ENCODE measurements at places on chromosomes 12 and 14.

DNA sequence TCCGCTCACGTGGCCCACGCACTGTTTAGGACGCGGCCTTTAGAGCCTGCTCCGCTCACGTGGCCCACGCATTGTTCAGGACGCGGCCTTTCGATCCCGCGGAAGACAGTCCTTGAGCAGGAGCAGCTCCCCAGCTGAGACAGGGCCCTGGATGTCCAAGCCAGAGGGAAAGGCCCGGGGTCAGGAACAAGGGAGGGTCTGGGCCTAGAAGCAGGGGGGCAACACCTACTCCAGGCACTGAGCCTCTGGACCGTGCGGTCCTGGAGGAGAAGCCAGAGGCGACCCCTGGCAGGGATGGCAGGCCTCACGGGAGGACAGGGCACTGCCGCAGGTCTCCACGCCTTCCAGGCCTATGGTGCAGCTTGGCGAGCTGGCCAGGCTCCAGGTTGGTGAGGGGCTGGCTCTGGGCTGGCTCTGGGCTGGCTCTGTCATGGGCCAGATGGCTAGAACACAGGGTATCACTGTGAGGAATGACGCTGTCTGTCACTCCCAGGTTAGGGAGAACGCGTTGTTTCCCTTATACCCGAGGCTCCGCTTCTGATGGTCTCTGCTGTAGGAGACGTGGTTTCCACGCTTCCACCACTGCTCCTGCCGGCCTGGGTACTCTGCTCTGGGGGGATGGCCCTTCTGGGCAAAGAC lies 341.7 kb downstream of the TMEM121 start:
- DNase-seq = no peak

DNA sequence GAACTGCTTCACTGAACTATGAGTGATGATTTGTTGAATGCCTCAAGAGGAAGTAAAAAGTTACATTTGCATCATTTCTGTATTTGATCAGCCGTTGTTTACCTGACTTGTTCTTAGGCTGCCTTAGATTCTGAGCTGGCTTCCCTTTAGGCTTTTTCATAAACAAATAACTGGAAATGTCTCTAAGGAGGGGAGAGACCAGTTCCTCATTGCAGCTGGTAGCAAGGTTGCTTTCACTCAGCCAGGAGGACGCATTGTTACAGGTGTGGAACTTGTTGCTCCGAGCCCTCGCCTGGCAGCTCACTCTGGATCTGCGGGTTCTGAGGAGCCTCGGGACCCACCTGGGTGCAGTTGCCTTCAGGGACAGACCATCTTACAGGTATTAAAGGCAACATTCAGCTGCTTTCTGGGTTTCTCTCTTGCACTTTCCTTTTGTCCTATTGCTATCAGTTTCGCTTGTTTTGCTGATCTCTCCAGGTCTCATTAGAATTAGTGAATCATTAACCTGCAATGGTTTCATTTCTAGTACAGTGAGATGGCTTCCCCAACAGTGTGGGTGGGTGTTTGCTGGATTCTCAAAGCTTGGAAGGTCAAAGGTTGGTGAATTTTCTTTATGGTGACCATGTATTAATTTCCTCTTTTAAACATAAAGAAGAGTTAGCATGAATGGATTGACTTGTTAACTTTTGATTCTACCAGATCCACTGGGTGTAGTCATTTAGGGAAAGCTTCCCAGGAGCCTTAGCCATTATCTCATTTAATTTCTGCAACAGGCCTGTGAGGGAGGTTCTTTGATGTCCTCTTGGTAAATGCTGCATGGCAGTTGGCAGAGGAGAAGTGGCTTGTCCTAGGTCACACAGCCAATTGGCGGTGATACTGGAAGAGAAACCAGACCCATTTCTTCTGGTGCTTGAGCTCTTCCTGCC lies at the start of gene PLEKHG7:
Gene PLEKHG7 (plus strand): TSS at position 236 of the 926 bp plus-strand sequence. CDS start 3,643 bp downstream, outside the sequence.
- DNase-seq = no peak

GRCh38 chr12:104423809-104424208 lies 32.9 kb upstream of the CHST11 start:
- DNase-seq = no peak

DNA sequence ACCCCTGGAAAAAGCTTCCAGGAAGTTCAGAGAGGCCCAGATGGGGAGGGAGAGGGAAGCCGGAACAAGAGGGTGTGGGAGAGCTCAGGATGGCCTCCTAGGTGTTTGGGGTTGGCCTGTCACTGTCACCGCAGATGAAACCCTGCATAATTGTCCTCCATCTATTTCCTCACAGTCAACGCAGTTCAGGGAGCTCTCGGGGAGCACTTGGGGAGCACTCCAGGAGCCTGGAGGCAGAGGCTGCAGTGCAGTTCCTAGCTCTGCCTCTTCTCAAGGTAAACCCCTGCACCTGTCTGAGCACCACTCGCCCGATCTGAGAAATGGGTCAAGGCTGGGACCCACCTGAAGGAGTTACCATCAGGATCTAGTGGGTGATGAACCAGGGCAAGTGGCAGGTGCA lies 194.6 kb upstream of the LHX5 start:
- DNase-seq = no peak

GRCh38 chr14:73467377-73467776 lies 9.0 kb upstream of the NUMB start:
- DNase-seq = no peak

DNA sequence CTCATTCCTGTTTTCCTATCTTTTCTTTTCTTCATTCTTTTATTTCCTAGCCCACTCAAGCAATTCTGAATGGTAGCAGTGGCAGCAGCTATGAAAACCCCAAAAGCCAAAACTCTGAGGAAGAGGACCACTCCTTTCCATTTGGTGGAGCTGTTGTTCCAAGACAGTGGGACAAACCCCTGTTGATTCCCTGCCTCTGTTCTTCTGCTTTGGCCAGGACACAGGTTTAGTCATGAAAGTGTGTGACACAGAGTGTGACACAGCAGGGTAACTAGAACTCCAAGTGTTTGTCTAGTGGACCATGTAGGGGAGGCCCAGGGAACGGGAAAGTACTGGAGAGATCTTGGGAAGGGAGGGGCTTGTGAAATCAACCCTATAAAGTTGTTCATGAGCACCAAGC lies 71.1 kb downstream of the PTCSC3 start:
- DNase-seq = no peak

DNA sequence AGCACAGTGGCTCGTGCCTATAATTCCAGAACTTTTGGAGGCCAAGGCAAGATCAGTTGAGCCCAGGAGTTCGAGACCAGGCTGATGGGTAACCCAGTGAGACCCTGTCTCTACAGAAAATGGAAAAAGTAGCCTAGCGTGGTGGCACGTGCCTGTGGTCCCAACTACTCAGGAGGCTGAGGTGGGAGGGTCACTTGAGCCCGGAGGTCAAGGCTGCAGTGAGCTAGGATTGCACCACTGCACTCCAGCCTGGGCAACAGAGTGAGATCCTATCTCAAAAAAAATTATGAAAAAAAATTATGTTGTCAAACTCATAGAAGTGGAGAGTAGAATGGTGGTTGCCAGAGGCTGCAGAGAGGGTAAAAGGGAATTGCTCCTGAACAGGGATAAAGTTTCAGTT lies 3.6 kb upstream of the LRCOL1 start:
- DNase-seq = no peak

GRCh38 chr12:83318386-83319098 lies 631.8 kb downstream of the TMTC2 start:
- no peak for DNase-seq

DNA sequence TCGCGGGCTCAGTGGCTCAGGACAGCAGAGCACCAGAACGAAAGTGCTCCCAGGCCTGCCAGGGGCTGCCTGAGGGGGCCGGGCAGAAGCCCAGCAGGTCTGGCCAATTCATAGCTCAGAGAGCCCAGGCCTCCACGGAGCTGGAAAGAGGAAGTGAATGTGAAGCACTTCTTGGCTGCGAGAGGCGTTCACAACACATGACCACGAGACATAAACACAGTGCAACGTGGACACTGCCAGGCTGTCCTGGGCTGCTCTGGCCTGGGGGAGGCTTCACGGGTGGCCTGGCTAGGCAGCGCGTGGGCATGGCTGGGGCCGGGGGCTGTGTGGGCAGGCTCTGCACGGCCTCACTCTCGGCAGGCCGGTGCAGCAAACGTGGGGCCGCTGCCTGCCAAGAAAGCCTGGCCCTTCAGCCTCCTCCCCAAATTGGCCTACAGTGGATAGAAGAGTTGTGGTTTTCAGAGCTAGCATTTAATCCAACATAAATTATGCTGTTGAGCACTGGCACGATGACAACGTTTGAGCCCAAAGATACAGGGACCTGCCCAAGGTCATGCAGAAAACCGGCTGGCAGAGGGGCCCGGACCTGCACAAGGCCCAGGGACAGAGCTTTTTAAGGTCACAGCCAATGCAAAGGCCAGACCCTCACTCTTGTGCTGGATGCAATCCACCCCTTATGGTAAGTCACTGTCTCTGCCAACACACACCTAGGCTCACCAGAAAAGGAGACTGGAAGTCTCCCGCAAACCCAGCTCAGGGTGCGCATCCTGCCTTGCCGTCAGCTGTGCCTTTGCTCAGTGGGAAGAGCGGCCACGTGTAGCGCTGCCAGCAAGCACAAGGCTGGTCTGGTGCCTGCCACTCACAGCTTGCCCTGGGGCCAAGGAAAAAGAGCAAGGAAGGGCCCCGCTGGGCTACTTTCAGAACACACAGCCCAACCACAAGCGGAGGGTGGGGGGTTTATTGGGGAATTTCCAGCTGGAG lies 8.6 kb downstream of the SLC25A29 start:
- DNase-seq = no peak

DNA sequence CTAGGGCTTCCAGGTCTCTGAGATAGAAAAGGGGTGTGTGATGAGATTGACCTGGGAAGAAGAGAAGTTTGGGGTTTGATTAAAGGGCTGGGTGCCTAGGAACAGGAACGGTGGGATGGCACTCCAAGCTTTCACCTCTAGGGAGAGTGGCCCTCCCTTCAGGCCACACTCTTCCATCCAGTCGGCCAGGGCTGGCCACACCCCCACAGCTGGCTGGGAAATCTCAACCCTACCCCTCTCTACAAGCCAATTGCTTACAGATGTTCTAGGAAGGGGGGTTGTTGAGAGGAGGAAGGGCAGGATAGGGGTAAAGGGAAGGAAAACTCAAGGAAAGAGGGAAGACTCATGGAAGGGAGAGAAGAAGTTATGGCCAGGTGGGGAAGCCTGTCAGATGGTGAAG lies 6.6 kb upstream of the ITGA5 start:
- no peak for DNase-seq

GRCh38 chr12:12428047-12428446 lies 71.2 kb downstream of the BORCS5 start:
- no peak for DNase-seq

- no peak for DNase-seq
Measured at GRCh38 chr14:100261621-100262020, 22.7 kb downstream of the YY1 start.

DNA sequence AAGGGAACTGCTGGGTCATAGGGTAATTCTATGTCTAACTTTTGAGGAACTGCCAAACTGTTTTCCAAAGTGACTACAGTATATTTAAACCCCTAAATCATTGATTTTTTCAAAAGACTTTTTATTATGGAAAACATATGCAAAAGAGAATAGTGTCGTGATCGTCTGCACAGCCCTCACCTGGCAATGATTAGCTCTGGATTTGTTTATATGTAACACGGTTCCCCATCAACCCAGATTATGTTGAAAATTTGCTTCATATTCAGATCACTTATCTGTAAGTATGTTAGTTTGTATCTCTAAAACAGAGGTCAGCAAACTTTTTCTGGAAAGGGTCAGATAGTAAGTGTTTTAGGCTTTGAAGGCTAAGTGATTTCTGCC lies 52.7 kb downstream of the CCDC92 start:
- DNase-seq = no peak

DNA sequence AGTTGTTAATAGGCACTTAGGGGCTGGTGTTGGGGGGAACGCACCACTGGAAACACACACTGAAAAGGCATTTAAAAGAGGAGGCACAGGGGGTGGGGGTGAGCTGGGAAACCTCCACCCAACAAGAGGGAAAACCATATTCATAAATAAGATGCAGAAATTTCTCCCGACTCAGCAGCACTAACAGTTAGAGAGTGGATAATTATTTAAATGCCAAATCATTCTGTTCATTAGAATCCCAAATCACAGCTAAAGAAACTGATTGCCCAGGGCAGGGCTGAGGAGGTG lies 60.7 kb upstream of the FAM222A start:
- DNase-seq = no peak

DNA sequence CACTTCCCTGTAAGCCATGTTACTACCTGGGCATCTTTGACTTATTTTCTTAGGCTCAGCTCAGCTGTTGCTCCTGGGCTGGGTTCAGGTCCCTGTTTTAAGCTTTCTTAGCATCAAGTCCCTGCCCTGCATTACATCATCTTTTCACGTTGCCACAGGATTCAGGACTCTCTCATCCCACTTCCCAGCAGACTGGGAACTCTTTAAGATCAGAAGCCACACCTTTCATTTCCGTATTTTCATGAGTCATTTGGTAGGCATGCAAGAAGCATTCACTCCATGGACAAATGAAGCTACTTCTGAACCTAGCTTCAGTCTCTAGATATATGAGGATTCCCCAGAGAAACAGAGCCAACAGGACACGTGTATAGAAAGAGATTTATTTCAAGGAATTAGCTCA lies 726.8 kb downstream of the VRK1 start:
- DNase-seq = no peak

- DNase-seq = peak; percentile 37
Measured at GRCh38 chr12:14264316-14264715, 101.2 kb upstream of the ATF7IP start.

GRCh38 chr12:5032821-5033220 lies 10.9 kb upstream of the KCNA5 start:
- no peak for DNase-seq

- no peak for DNase-seq
Measured at GRCh38 chr14:101506926-101507835, 54.1 kb upstream of the DIO3 start.

GRCh38 chr14:61636779-61637178 lies 58.5 kb upstream of the HIF1A start:
- DNase-seq = no peak

- no peak for DNase-seq
Measured at GRCh38 chr12:116692605-116693004, 45.3 kb downstream of the SPRING1 start.

- DNase-seq = no peak
Measured at GRCh38 chr12:122205053-122205925, 1.8 kb downstream of the B3GNT4 start.

- DNase-seq = no peak
Measured at GRCh38 chr12:110606253-110606611, 7.7 kb upstream of the TCTN1 start.

DNA sequence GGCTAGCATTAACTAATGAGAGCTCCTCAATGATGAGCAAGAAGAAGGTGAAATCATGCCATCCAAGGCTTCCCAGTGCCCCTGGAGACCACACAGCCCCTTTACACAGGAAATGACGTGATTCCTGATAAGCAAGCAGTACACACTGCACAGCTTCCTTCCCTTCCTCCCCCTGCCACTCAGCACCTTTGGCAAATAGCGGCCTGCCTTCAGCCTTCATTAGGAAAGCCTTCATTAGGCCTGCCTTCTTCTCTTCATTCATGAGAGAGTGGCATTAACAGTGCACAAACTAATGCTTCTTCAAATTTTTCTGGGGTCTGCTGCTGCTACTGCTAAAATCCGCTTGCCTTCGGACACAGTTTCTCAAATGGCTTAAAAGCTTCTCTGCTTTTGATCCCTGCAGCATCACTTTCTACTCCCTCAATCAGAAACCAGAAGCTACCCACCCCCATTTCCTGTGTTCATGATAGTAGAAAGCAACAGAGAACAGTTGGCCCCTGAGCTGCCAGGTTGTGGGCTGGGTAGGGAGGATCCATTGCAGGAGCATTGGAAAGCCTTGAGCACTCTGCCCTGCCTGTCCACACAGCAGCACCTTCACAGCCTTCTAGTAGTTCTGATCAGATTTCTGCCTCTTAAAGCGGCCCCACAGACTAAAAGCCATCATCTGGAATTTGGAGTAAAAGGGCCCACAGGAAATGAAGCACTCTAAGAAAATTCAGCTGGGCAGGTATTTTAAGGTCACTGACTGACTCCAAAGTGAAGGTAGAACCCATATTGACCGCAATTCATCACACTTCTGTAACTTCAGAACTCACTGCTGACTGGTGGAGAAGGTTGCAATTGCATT lies 103.8 kb upstream of the ETV6 start:
- no peak for DNase-seq

Data from NCI-H226 (cell line).